ENCODE measurements at places on chromosomes 6 and 20.

- no peak for DNase-seq
Measured at GRCh38 chr20:7770046-7770445, 170.2 kb downstream of the HAO1 start.

GRCh38 chr20:46237227-46237626 is 71.1 kb downstream of the CDH22 start:
- DNase-seq, result no peak

GRCh38 chr6:154605178-154605881 is 94.8 kb upstream of the CNKSR3 start:
- DNase-seq, result no peak

DNA sequence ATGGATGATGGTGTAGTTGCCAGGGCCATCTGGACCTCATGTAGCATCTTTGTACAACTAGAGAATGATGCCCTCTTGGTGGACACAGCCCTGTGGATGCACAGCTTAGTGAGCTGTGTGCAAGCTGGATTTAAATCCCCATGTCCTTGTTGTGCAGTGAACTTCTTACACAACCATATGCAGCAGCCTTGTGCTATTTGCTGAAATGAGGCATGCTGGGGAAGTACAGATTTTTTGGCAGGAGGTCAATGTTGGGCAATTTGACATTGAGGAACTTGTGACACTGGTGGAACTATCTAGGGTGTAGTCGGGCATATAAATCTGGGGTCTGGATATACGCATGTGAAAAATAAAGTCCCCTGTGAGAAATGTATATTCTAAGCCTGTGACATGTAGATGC is 5.8 kb upstream of the CDC5L start:
- no peak for DNase-seq

DNA sequence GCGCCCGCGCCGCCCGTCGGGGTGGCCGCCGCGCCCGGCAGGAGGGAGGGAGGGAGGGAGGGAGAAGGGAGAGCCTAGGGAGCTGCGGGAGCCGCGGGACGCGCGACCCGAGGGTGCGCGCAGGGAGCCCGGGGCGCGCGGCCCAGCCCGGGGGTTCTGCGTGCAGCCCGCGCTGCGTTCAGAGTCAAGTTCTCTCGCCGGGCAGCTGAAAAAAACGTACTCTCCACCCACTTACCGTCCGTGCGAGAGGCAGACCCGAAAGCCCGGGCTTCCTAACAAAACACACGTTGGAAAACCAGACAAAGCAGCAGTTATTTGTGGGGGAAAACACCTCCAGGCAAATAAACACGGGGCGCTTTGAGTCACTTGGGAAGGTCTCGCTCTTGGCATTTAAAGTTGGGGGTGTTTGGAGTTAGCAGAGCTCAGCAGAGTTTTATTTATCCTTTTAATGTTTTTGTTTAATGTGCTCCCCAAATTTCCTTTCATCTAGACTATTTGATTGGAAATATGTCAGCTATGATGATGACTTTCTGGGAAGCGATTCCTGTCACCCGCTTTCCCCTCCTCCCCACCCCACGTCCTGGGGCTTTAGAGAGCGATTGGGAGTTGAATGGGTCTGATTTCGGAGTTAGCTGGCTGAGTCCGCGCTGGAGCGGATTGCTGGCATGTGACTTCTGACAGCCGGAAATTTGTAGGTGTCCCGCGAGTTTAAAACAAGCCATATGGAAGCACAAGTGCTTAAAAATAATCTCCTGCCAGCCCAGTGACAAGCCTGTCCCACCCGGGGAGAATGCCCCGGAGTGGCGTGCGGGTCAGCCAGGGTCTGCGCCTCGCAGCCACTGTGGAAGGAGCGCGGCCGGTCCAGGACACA is 1.1 kb downstream of the ESR1 start:
- DNase-seq, result no peak

- DNase-seq, result no peak
Measured at GRCh38 chr20:60408435-60408834, 450.2 kb downstream of the CDH26 start.

DNA sequence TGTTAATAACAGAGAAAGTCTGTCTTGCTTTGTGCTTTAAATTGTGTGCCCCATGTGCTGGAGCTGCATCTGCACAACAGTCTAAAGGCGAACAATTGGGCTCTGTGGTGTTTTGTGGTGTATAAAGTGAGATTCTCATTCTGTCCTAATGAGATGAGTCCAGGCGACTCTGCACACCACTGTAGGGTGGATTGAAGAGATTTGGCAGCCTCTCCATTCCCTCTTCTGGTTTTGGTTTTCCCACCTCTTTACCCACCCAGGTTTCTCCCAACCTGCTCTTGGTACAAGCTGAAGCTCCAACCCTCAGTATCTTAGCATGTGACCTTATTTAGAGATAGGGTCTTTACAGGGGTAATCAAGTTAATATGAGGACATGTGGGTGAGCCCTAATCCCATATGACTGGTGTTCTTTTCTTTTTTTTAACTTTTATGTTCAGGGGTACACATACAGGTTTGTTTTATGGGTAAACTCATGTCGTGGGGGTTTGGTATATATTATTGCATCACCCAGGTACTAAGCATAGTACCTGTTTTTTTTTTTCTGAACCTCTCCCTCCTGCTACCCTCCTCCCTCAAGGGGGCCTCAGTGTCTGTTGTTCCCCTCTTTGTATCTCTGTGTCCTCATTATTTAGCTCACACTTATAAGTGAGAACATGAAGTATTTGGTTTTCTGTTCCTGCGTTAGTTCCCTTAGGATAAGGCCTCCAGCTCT is 217.6 kb upstream of the DTNBP1 start:
- no peak for DNase-seq
